ENCODE measurements at places on chromosomes 6 and 20.

DNA sequence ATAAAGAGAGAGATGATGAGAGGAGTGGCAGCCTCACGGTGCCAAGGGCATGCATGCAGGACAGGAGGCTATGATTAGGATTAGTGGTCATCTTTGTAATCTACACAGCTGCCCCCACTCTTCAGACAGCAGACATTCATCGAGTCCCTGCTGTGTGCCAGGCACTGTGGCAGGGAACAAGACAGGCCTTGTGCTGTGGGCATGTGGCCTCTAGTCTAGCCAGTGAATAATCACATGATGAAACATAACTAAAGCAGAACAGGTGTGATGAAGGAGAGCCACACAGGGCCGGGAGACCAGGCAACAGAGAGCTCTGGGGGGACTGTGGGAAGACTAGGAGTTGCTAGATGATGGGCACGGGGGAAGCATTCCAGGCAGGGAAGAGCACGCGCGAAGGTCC, 22.2 kb downstream of the TOX2 start:
- DNase-seq: no peak

- DNase-seq: no peak
Measured at GRCh38 chr6:88359530-88360202, 193.5 kb upstream of the CNR1 start.

DNA sequence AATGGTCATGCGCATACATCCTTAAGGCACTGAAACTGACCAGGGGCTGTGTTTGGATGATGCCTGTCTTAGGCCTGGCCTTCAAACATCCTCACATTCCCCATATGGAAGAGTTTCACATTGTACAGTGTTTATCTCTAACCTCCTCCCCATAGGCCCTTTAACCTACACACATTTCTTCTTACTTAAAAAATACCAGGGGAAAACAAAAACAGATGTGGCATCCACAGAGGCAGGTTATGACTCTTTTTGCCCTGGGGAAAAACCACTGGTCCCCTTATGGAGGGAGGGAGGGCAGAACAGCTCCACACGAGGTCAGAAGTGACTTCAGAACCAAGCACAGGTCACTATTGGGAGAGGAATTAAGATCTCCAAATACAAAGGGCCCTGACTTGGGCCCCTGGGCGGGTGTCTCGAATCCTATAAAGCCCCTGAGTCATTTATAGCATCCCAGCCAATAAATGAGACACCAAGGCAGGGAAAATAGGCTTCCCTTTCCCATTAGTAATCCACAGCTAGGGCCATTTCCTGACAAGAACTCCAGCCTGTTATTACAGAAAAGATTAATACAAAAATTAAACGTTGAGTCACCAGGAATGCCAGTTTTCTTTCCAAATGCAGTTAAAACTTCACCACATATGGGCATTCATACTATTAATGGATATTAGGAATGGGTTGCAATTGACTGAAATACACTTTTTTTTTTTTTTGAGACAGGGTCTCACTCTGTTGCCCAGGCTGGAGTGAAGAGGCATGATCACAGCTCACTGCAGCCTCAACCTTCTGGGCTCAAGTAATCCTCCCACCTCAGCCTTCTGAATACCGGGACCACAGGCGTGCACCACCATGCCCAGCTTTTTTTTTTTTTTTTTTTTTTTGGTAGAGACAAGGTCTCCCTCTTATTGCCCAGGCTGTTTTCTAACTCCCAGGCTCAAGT, 107.2 kb downstream of the ATP9A start:
- peak; percentile 69 for DNase-seq

DNA sequence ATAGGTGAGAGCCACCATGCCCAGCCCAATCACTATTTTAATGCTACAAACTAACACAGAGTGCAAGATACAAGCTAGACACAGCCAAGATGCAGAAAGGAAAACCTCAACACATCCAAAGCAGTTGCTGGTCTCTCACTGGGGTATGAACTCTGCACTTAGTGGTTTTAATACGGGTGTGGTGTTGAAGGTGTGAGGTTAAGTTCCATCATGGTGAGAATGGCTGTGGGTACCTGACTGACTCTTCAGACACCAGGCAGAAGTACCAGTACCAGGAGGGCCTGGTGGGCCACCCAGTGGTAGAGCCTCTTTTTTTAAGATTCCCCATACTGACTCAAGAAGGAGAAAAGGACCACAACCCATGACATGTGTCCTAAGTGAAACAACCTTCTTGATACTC, 13.0 kb downstream of the GNAS-AS1 start:
- DNase-seq: no peak

DNA sequence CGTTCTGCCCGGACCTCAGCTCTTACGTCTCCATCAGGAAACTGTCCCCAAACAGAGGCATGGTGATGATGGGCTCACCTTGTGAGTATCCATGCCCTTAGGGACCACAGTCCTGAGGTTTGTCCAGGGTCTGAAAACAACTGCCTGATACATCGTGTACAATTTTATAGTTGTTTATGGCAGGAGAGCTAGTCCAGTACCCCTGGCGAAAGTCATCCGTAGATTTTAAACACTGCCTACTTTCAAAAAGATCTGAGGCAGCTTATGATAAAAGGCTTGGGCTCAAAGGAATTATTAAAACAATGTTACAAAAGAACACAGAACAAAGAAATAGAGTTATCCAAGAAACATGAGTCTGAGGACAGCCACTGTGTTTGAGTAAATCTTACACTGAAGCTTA, 14.0 kb downstream of the NTSR1 start:
- DNase-seq: no peak

GRCh38 chr6:144617191-144617590, 332.1 kb downstream of the UTRN start:
- no peak for DNase-seq

- DNase-seq: no peak
Measured at GRCh38 chr20:34011275-34011674, 17.6 kb downstream of the RALY start.

GRCh38 chr6:3261518-3261820, 2.7 kb downstream of the PSMG4 start:
- DNase-seq: no peak

GRCh38 chr6:23870496-23870895, 255.5 kb upstream of the NRSN1 start:
- no peak for DNase-seq

DNA sequence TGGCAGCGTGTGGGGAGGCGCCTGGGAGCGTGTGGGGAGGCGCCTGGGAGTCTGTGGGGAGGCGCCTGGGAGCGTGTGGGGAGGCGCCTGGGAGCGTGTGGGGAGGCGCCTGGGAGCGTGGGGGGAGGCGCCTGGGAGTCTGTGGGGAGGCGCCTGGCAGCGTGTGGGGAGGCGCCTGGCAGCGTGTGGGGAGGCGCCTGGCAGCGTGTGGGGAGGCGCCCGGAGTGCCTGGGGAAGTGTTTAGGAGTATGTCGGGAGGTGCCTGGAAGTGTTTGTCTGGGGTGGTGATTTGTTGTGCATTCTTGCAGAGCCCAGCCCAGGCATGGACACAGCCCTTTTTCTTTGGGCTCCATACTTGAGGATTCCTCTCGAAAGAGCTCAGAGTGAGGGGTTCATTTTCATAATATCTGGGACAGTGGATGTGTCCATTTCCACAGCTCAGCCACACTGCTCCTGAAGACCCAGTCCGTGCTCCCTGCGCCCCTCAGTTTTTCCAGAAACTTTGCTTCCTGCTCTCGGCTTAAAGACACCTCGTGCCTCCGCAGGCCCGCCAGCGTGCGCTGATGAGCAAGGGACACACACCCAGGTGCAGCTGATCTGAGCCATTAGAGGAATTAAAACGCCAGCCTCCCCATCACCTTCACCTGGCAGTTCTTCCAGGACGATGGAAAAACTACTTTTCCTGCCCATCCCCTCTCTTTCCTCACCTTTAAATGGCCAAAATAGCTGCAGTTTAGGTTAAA, 172.2 kb upstream of the THBS2 start:
- DNase-seq: peak; percentile 33

GRCh38 chr6:125811259-125811658, 20.5 kb downstream of the NCOA7 start:
- no peak for DNase-seq

DNA sequence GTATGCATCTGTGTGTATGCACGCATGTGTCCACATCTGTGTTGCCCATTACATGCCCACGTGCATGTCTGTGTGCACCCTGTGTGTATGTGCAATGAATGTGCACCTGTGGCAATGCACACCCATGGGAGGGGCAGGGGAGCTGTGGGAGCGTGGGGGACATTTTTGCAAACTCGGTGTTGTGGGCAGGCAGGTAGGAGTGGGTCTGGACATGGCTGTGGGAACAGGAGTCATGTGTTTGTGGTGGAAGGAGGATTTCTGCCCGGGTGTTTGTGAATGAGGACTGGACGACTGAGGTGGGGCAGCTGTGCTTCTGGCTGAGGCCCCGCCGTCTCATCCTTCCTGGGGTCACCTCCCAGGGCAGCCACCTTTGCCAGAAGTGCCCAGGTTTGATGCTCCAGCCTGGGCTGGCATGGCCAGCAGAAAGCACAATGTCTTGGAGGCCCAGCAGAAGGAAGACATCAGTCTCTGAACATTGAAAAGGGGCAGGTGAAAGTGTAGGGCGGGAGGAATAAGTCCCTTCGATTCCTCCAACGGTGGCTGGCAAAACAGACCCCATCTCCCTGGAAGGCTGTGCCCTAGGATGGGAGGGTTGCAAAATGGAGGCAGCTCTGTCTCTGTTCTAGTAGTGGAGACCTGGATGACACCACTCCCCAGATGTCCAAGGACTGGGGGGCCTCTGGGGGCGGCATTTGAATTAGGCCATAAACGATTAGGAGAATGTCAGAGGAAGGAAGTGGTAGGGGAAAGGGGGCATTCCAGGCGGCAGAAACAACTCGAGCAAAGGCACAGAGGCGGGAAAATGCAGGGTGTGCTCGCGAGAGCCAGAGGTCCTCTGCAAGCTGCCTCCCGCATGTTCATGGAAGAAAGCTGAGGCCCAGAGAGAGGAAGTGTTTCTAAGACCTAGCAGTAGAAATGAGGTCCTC, 19.1 kb upstream of the ARMC12 start:
- no peak for DNase-seq

DNA sequence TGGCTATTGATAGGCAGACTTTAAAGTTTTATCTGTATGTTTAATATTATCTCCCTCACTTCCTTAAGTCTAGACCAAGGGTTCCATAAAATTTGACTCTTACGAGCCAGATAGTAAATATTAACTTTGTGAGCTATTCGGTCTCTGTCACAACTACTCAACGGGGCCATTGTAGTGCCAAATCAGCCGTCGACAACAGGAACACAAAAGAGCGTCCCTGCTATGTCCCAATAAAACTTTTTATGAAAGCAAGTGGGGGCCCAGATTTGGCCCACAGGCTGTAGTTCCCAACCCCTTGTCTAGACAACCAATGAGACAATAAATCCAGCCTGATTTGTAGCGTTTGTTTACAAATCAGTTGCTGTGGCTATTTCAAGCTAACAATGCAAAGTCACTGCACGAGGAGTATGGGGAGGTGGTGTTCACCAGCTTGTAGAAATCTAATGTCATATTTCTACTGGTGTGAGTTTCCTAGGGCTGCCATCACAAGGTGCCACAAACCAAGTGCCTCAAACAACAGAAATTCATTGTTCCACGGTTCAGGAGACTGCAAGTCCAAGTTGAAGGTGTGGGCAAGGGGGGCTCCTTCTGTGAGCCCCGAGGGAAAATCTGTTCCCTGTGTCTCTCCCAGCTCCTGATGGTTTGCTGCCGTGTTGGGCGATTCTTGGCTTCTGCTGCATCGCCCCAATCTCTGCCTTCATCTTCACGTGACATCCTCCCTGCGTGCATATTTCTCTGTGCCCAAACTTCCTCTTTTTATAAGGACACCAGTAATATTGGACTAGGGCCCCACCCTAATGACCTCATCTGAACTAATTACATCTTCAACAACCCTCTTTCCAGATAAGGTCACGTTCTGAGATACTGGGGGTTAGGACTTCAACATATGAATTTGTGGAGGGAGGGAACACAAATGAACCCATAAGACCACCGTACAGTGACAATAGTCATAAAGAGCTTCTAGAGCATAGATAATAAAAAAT, 356.0 kb upstream of the JARID2 start:
- no peak for DNase-seq

DNA sequence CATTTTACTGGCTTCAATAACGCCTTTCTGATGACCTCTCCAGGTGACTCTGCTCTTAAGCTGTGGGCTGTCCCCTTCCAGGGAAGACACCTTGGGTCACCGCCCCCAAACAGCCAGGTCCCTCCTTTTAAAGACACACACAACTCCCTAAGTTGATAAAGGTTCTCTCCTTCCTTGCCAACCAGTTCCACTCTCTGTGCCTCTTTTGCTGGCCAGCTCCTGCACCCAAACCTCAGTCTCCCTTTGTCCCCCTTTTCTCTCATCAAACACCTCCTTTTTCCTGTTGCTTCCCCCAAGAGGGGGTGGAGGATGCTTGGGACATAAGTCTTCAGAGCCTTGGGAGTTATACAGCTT, 1.0 kb downstream of the NCOA6 start:
- peak; percentile 56 for DNase-seq

DNA sequence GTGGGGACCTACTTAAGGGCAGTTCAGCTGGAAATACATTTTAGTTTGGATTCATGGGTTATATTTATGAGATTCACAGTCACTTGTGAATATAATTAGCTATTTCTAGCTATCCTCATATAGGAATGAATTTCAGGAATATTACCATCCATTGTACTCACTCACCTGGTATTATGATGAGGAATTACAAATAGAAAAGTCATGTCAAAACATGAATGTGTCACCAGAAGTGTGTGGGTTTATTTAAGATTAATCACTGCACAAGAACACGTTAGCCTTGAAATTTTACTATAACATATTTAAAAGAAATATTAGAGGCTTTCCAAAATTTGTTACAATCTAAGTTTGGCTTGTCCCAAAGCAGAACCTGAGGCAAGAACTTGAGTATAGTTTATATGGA, 510.5 kb downstream of the PHF3 start:
- DNase-seq: no peak

GRCh38 chr20:10591946-10592521, 81.8 kb downstream of the JAG1 start:
- peak; percentile 59 for DNase-seq

DNA sequence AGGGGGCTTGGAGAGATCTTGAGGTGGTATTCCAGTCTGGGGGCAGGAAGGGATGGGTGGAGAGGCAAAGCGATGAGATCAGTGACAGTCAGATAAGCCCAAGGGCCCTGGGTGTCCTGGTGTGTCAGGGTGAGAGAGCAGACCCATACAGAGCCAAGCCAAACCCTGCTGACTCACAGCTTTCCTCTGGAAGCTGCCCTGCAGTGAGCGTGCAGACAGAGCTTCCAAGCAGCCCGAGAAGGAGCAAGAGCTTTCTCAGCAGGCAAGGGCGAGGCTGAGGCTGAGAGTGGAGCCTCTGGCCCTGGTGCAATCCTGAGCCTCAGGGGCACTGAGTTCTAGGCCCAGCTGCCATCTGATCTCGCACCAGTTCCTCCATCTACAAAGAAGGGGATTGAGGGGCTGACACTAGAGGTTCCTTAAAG, 91.1 kb upstream of the HIVEP1 start:
- peak; percentile 88 for DNase-seq

- DNase-seq: peak; percentile 41
Measured at GRCh38 chr6:128124713-128125112, 223.9 kb upstream of the THEMIS start.

GRCh38 chr6:37115236-37115895, 54.6 kb upstream of the PIM1 start:
- DNase-seq: no peak
